ENCODE measurements at places on chromosomes 1 and 21. TPM values are rescaled to one million over a fixed set of nuclear protein-coding genes. Genes with fewer than 3 reads are reported as not detected.

Gene OR2AK2
- total RNA-seq: not detected

Gene DNAI4
- 0.39 TPM for total RNA-seq

Gene CYP4A11
- not detected for total RNA-seq

Gene EPHA10
- 0.96 TPM for total RNA-seq

Gene SPRR2A
- total RNA-seq: not detected

Gene COA7
- total RNA-seq: 22.7 TPM

Gene MYOC
- total RNA-seq: not detected

Gene BMP8B
- 5.1 TPM for total RNA-seq

Gene RAP1GAP
- 14.5 TPM for total RNA-seq

Gene GBP7
- not detected for total RNA-seq

Gene ICOSLG
- 3.9 TPM for total RNA-seq

Gene PAPPA2
- not detected for total RNA-seq

Gene APCS
- total RNA-seq: not detected

Gene NGF
- 0.93 TPM for total RNA-seq

Gene PCBP3
- total RNA-seq: 1.5 TPM

Gene RIMS3
- total RNA-seq: 1.7 TPM

Gene INAVA
- total RNA-seq: 43.6 TPM

Gene KCNE2
- not detected for total RNA-seq

Gene AVPR1B
- total RNA-seq: not detected

Gene NBPF19
- total RNA-seq: 5.4 TPM

Gene IL20
- total RNA-seq: not detected

Gene ADCY10
- not detected for total RNA-seq

Gene PLXNA2
- 2.0 TPM for total RNA-seq

Gene MYBPH
- not detected for total RNA-seq

Gene KRTAP12-2
- not detected for total RNA-seq

Gene MFAP2
- 0.49 TPM for total RNA-seq

Gene EFNA1
- 28.5 TPM for total RNA-seq

Gene GBP4
- total RNA-seq: not detected

Gene SRSF4
- 42.6 TPM for total RNA-seq

Gene SPATA21
- total RNA-seq: 0.05 TPM

Gene CYP2J2
- not detected for total RNA-seq

Measured in A549 treated with GW870086 at 1 μM for 4 hours (cell line).